ENCODE measurements at places on chromosomes 16 and 17.

GRCh38 chr17:57242148-57242547, 14.2 kb upstream of the MSI2 start:
- DNase-seq, result no peak

- DNase-seq, result no peak
Observed at GRCh38 chr16:68257251-68257905, 6.9 kb upstream of the SLC7A6 start.

DNA sequence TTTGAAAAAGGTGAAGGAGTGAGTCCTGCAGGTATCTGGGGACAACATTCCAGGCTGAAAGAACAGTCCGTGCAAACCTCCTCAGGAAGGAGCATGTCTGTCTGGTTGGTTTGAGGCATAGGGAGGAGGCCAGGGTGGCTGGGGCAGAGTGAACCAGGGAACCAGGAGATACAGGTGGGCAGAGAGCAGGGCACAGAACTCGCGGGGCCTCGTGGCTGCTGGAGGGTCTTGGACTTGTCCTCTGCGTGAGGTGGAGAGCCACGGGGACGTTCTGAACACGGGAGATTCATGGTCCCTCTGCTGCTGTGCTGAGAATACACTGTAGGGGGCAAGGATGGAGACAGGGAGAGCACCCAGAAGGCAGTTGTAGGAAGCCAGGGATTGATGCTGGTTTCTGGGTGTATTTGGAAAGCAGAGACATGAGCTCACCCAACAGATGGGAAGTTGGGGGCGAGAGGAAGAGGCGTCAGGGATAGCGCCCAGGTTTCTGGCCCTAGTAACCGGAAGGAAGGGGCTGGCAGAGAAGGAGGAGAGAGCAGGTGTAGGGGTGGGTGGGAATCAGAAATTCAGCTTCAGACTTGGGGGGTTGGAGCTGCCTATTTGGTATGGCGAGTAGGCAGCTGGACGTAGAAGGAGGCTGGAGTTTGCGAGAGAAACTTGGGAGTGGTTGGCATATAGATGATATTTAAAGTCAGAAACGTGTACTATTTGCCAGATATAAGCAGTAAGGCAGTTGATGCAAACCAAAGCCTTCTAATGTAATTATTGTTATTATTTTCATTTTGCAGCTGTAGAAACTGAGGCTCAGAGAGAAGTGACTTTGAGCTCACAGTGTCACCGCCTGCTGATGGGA, at the start of gene CCL17:
CCL17 (plus strand) TSS at position 803 of the 853 bp plus-strand sequence. CDS start 9,166 bp downstream, outside the sequence.
- DNase-seq, result no peak

DNA sequence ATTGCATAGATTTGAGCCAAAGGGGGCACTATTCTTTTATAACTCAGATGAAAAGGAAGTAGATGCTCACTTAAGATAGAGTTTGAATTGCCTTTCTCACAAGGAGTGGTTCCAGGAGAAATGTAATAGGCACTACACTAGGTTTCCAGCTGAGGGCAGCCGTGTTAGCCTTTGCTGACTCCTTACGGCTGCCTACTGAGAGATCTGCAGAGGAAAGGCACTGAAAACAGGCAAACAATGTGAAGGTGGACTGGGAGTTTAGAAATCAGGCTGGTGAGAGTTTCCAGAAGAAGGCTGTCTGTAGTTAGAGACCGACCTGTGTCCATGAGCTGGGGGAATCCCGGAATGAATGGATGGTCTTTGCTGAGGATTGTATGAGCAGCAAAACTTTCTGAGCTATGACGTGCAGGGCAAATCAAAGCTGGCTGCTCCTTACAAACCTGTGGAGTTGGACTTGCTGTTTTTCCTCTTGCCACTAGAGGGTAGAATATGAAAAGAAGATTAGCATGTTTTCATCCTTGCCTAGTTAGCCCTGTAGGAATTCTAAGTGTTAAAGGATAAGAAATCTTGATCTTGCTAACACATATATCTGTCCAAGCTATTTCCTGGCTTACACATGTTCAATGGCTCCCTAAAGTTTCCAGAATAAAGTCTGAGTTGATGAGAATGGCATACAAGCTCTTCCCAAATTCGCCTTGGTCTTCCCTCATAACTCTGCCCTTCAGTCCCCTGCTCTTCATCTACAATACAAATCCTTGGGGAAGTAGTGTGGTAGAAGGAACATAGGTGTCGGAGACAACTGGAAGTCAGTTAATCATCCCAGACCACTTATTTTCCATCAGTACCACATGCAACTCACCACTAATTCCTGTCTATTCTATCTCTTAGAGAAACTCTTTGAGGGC, 20.1 kb upstream of the TAOK1 start:
- DNase-seq, result peak; percentile 16

- no peak for DNase-seq
Observed at GRCh38 chr17:10311131-10311530, 61.7 kb downstream of the MYH13 start.

DNA sequence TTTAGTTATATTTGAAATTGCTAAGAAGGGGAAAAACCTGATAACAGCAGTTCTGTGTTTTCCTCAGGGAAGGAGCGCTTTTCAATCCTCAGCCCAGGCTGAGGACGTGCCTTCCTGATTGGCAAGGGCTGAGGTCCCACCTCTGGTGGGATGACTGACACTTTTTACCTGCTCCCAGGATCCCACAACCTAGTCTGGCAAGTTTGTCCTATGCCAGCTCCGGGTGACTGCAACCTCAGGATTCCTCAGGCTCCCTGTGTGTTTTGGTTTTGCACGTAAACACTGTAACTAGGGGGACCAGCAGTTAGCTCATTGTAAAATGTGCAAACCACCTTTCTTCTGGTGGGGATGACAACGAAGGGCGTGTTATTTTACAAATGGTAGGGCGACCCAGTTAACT, 7.5 kb downstream of the MARCHF10 start:
- DNase-seq, result no peak

DNA sequence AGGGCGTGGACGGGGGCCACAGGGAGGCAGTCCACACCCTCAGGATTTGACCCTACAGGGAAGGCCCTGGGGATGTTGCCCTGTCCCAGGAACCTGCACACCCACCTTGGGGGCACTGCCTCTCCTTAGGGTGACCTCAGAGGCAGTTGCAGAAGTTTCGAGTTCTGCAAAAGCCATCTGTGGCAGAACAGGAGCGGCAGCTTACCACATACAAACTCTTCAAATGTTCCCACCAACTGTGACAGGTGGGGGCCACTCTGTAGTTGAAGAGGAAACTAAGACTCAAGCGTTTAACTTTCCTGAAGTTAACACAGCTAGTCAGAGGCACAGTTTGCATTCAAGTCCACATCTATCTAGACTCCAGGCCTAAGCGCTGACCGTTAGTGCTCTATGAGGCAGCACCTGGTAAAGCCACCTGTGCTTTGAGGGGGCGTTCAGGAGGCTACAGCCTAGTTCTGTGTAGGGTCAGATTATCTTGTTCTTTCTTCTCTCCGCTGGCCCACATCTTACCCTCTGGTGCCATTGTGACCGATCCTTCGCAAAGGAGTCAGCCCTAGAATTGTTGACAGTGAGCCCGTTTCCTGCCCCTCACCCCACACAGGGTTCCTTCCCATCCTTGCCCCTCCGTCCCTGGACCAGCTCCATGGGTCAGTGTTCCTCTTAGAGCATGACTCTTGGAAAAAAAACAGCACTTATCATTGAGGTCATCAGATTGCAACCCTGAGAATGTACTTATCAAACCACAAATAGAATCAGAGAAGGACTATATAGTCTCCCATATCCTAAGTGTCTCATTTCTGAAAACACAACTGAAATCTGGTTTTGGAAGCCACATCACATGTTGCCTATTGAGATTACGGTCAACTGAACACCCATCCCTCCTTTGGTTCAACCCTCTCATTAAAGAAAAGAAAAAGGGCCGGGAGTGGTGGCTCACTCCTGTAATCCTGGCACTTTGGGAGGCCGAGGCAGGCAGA, 45.4 kb downstream of the CDH1 start:
- no peak for DNase-seq

GRCh38 chr17:63571632-63572310, 21.5 kb downstream of the DCAF7 start:
- no peak for DNase-seq

- DNase-seq, result peak; percentile 9
Observed at GRCh38 chr17:68460715-68461114, 3.4 kb upstream of the WIPI1 start.

DNA sequence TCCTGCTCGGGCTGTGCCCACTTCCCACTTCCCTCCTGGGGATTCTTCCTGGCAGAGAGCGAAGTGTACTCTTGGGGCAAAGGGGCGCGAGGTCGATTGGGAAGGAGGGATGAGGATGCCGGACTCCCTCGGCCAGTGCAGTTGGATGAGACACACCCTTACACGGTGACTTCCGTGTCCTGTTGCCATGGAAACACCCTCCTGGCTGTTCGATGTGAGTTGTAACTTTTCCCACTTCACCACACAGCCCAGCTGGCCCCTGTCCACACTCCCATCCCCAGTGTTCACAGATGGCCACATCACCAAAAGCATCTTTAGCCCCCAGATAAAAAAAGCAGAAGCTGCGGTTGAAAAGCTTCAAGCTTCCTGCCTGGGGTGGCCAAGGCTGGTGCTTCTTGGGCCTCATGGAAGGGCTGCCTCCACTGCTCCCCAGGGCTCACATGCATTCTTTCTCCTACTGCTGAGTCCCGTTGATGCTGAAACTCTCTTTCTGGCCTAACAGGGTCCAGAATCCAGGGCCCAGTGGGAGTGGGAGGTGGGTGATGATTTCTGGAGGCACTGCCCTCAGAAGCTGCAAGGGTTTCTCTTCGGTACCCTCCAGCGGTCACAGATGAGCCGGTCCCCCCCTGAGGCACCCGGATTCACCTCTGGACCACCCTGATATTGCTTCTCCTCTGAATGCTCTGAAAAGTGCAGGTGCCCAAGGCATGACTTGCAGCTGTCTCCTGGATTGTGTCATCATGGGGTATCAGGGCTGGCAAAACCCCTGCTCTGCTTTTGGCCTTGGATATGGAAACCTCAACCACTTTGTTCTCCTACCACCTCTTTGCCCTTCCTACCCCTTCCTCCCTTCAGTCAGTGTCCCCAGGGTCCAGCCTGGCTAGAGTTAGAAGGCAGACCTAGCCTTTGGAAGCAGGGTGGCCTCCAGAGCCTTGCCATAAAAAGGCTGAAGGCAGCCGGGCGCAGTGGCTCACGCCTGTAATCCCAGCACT, 2.2 kb upstream of the TRAF4 start:
- DNase-seq, result no peak

GRCh38 chr16:81457326-81458133, 12.9 kb downstream of the CMIP start:
- DNase-seq, result no peak

GRCh38 chr17:75712446-75712845, 8.8 kb upstream of the ITGB4 start:
- no peak for DNase-seq

GRCh38 chr16:84056933-84057332, 14.3 kb upstream of the SLC38A8 start:
- no peak for DNase-seq

DNA sequence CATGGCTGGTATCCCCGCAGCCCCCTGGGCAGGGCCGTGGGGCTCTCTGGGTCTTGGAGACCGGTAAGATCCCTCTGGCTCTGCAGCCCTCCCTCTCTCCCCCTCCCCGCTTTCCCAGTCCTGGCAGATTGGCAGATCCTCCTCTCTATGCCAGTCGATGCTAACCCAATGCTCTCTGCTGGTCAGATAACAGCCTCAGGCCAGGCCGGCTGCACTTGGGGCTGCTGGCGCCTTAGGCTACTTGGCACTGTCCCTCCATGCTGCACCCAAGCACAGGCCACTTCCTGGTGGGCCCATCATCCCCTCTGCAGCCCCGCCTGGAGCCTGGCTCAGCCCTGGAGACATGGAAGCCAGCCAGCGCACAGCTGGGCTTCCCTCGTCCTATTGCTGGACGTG, 81.7 kb downstream of the RTN4RL1 start:
- no peak for DNase-seq

GRCh38 chr16:50595859-50596258, 47.7 kb downstream of the NKD1 start:
- no peak for DNase-seq

GRCh38 chr16:17346621-17347569, 123.9 kb downstream of the XYLT1 start:
- no peak for DNase-seq

- DNase-seq, result no peak
Observed at GRCh38 chr17:50187751-50188530, 13.5 kb downstream of the COL1A1 start.

- no peak for DNase-seq
Observed at GRCh38 chr16:85798283-85798776, 1.0 kb downstream of the EMC8 start.

DNA sequence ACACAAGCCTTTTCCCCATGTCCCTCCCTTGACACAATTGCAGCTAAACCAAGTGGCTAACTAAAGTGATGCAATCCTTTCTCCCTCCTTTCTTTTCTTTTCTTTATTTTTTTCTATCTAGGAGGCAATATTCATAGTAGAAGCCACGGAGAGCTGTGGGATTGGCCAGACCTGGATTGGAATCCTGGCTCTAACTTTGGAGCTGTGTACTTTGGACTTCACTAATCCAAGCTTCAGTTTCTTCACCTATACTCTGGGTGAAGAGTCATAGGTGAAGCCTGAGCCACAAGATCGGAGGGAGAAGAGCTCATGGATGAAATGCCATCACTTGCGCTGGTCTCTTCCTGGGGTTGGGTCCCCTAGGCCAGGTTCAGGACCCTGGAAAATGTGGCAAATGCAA, 177.2 kb downstream of the IRX5 start:
- DNase-seq, result no peak

- DNase-seq, result no peak
Observed at GRCh38 chr17:27158382-27158781, 135.5 kb upstream of the WSB1 start.

DNA sequence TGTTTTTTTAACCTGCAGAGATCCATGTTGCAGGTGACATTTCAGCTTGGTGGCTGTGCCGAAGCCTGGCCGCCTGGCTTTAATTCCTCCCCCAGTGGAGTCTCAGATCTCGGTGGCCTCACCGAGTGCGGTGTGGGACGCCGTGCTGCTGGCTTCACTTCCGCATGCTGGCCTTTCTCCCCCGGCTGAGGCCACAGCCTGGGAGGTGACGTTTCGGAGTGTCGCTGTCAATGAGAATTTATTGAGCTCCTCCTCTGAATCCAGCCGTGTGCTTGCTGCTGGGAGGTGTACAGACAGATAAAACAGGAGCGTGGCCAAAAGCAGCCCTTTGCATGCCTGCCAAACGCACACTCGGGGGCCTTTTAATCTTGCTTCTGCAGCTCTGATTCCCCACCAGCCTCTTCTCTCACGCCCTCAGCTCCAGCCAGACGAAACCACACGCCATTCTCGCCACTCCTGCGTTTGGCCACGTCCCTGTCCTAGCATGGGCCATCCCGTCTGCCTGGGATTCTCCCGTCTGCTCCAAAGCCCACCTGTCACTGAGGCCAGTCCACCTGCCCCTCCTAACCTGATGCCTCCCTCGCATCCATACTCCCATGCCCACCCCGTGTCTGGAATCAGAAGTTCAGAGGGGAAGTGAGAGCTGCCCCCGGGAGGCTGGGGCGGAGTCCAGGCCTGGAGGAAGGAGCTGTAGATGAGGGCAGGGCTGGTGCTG, 3.6 kb downstream of the GSE1 start:
- no peak for DNase-seq

Measured in stimulated activated CD4-positive, alpha-beta T cell treated with anti-CD3 and anti-CD28 coated beads, Interleukin-2, amount 100 ng/mL, for 48 hours (primary cell).